Keratinocyte (primary cell): ENCODE measurements at places on chromosomes 1 and 21.

DNA sequence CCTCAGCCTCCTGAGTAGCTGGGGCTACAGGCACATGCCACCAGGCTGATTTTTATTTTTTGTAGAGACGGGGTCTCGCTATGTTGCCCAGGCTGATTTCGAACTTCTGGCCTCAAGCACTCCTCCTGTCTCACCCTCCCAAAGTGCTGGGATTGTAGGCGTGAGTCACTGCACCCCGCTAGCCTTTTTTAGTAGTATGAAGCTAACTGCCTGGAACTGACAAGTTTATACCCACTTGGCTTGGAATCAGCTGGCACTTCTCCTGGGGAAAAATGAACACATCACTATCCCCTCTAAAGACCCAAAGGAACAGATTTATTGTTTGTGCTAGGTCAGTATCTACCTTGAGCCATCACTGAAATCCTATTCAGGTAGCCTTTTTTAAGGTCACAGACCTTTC, 19.0 kb downstream of the TMEM63A start:
- no peak for DNase-seq

- no peak for DNase-seq
Observed at GRCh38 chr1:202068596-202068995, 54.1 kb upstream of the GPR37L1 start.

DNA sequence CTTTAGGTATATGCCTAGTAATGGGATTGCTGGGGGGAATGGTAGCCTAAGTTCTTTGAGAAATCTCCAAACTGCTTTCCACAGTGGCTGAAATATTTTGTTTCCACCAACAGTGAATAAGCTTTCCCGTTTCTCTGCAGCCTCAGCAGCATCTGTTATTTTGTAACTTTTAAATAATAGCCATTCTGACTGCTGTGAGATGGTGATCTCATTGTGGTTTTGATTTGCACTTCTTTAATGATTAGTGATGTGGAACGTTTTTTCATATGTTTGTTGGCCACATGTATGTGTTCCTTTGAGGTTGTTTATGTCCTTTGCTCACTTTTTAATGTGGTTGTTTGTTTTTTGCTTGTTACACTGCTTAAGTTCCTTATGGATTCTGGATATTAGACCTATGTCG, 237.4 kb downstream of the CENPF start:
- DNase-seq: no peak

GRCh38 chr1:27609210-27609555, 5.2 kb upstream of the AHDC1 start:
- DNase-seq: no peak

- DNase-seq: no peak
Observed at GRCh38 chr1:234988155-234988517, 140.5 kb downstream of the TOMM20 start.
